ENCODE measurements at places on chromosomes 2 and 18.
A peak's percentile ranks its signal among the peaks of the same experiment; 100 is the strongest.

- DNase-seq = no peak
These were observed 25.9 kb downstream of the COLEC11 start for GRCh38 chr2:3620834-3621233.

- no peak for DNase-seq
These were observed 88.7 kb upstream of the HDAC4 start for GRCh38 chr2:239489481-239489880.

DNA sequence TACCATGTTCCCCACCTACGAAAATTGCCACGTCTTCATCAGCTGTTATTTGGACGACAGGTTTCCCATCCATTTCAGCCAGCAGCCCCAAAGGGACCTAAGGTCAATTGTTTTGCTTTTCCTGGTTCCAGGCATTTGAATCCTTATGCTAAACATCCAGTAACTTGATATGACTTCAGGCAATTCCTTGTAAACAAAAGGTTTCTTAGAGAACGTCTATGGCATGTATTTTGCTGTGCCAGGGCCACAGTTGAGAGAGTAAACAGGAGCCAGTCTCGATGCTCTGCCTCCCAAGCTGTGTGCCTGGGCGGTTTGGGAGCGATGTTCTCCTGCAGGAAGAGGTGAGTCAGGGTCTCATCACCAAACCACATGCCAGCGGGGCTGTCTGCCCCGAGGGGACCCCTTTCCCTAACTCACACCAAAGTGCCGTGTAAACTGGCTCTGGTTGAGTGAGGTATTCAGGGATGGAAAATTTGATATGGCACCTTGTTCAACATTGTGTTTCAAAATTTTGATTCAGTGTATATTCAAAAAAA lies 12.9 kb upstream of the MC5R start:
- DNase-seq = no peak

DNA sequence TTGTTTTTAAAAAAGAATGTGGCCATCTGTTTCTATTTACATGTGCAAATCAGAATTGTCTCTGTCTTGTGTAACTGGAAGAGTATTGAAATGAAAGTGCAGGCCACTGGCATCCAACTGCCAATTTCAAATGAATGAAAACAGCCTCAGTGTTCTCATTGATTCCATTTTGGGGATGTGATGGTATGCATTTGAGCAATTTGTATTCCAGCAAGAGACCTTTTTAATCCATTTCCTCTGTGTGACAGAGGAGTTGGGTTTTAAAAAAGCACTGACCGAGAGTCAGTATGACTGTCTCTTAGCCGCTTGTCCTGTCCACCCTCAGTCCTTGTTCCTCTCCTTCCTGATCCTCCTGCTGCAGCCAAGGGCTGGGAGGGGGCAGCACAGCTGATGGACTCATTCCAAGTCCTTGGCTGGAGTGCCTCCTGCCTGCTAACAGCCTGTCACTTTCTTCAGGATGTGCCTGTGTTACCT lies 50.0 kb downstream of the ASAP2 start:
- DNase-seq = no peak

- no peak for DNase-seq
These were observed 230.8 kb downstream of the CELF4 start for GRCh38 chr18:37334631-37335408.

DNA sequence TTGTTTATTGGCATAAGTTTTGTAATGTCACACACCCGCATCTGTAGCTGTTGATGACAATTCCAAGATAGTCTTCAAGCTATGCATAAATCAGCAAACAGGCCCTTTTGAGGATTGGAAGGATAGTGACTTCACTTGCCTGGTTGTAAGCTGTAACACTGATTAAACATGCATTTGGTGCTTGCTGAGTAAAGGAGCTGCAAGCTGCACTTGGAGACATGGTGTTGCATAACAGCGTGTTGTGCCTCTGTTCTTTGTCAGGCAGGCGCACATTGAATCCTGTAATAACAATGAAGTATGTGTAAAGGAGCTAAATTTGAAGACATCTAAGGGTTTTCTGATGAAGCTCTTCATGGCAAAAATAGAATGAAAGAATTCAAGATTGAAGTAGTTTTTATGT lies 68.7 kb upstream of the TTC27 start:
- no peak for DNase-seq

- no peak for DNase-seq
These were observed 99.8 kb downstream of the TACR1 start for GRCh38 chr2:75099521-75099922.

DNA sequence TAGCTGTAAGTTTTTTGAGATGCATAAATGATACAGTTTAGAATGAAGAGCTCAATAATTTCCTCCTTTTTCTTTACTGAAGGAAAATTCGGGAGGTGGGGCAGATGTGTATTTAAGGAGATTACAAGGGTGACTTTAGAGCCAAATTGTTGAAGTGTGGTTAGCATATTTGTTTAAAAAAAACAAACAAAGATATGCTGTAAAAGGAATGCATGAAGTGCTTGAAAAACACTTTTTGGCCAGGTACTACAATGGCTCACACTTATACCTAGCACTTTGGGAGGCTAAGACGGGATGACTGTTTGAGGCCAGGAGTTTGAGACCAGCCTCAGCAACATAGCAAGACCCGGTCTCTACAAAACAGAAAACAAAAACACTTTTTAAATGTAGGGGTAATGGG lies 38.4 kb downstream of the CD302 start:
- no peak for DNase-seq

DNA sequence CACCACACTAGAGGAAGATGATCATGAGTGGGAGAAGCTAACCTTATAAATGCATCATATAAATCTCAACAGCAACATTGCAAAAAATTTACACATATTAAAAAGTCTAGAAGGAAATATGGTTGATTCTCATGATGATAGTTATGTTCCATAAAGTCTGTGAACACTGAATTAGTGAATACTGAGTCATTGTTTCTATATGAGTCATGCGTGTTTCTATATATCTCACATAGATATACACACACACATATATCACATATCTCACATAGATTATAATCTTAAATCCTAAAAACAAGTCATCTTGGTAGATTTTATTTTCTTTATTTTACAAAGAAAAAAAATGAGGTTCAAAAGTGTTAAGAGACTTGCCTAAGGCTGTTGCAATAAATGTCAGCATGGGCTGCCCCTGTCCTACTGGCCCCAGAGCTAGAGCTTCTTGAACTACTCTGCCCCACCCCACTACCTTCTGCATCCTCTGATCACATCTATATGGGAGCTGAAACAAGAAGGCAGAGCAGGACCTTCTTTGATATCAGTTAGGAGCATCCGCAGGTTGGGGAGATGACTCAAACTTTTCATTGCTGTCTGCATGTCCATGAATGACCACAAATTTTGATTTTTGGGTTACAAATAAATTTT lies 81.8 kb upstream of the ADAM23 start:
- no peak for DNase-seq

- DNase-seq = peak; percentile 82
These were observed 6.1 kb upstream of the LBH start for GRCh38 chr2:30225131-30225762.

DNA sequence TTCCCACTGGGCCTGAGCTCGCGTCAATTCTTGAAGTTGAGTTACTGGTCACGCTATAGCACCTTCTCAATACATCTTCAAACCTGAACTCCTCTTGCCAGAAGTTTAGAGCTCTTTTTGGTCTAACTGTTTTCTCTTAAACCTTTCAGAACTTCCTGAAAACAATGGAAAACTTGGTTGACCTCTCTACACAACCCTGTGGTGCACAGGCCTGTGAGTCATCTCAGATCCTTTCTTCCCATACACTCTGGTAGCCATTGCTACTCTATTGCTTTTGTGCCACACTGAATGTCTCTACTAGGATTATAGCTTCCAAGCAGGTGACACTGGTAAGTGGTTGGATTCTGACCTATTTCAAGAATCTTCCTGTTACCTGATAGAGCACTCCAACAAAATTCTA lies 321.5 kb upstream of the FSIP2 start:
- DNase-seq = no peak

GRCh38 chr2:46964835-46965560 lies 49.4 kb upstream of the MCFD2 start:
- no peak for DNase-seq

GRCh38 chr2:62114564-62114963 lies 81.4 kb upstream of the B3GNT2 start:
- no peak for DNase-seq

DNA sequence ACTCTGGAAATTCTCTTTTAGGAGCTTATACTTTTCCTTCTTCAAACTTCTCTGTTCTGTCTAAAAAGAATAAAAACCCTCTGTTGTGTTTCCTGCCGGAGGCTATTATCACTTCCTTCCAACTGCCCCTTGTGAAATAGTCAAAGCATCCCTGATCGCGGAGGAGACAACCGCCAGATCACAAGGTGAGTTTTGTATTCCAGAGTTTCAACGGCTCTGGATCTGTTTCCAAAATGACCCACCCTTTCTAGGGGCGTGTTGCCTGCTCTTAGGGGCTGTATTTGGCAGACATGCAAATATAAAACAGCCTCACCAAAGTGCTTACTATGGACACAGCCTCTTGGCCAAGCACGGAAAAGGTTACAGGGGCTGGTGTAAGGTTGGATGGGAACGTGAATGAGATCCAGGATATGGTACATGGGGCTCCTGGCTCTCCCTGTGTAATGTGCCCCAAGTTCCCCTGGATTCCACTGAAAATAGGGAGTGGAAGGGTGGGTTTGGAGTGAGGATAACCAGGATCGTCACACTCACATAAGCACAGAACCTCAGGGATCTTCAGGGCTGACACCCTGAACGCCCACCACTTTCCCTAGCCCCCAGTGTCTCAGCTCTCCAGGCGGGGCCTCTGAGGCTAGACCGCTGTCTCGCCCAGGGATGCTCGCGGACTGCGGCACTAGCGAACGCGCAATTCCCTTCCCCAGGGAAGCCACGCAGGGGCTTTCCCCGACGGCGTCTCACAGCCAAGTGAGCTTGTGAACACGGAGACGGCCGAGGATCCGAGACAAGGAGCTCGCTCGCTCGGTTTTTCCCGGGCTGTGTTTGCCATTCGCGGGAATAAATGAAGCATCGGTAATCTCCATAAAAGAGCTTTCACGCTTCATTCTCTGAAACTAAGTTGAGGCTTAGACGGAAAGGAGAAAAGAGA lies 14.4 kb downstream of the EN1 start:
- DNase-seq = no peak

- no peak for DNase-seq
These were observed 266.6 kb downstream of the PDE11A start for GRCh38 chr2:177806025-177806424.

DNA sequence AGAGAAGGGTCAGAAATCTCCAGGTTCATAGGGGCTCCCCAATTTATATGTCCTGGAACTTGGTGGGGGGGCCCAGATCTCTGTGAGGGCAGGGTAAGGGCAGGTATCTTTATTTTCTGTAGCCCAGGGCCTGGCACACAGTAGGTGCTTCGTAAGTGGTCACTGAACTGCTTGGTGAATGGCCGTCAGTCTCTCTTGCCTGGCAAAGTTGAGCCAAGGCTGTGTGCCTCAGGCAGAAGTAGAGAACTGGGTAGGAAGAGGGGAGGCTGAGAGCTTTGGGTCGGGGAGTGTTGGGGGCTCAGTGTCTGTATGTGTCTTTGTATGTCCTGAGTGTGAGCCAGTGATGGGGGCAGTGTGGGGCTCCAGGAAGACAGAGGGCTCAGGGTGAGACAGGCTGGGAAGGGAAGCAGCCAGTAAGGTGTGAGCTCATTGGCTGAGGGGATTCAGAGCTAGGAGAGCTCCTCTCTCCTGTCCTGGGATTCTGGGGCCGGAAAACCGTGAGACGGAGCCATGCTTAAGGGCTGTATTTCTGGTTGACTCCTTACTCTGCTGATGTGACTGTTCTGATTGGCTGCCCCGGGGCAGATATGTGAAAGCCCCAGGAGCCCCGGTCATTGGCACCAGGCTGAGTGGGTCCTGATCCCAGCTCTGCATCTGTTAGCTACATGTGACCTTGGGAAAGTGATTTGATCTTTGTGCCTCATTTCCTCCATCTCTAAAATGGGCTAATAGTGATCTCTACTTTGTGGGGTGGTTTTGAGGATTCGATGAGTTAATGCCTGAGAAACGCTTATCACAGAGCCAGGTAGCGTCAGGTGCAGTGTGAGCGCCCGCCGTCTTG lies 30.3 kb downstream of the STEAP3 start:
- no peak for DNase-seq

DNA sequence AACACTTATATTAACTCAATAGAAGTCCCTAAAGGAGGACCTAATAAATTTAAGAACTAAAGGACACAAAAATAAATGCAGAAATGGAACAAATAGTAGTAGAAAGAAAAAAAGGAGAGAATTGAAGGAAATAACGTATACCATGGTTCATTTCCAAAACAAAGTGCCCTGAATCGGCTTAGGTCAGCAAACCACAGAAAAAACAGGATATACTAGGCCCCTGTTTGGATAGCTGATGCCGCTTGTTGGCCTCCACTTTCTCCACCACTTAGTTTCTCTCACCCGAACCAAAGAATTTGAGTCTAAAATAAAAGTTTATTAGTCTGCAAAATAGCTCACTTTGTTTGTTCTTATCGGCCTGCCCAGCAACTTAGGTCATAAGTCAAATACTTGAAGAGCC lies 100.4 kb downstream of the HIBCH start:
- no peak for DNase-seq

DNA sequence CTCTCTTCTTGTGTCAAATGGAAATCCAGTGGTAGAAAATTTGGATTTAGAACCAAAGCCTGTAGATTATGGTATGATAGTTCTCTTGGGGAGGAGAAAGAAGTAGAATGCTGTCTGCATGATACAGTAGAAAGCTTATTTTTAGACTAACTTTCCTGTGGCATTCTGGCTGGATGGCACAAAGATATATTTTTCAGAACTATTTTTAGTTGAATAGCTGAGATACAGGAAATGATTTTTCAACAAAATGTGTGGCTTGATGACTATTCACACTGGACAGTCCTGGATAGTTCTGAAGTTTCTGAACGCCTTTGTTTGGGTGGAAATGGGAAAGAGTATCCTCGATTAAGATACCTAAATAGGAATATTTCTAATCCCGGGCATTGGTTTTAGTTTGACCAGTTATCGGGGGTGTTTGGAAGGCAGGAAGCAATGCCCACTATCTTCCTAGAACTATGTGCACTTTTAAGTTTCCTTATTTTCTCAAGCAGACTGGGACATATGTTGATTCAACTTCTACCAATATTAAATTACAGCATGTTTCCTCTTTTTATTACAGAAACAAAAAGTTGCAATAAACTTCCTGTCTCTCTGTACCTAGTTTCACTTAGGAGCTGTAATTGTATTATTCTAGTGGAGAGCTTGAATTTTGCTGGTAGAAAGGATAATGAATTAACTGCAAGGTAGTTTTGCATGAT lies 32.1 kb downstream of the GDF7 start:
- DNase-seq = no peak

Data from lower leg skin (tissue), 4 donors.